NCI-H1048 (cell line): ENCODE measurements at places on chromosomes 16 and 17.

- DNase-seq = no peak
Observed at GRCh38 chr17:9218064-9218635, 196.8 kb downstream of the NTN1 start.

DNA sequence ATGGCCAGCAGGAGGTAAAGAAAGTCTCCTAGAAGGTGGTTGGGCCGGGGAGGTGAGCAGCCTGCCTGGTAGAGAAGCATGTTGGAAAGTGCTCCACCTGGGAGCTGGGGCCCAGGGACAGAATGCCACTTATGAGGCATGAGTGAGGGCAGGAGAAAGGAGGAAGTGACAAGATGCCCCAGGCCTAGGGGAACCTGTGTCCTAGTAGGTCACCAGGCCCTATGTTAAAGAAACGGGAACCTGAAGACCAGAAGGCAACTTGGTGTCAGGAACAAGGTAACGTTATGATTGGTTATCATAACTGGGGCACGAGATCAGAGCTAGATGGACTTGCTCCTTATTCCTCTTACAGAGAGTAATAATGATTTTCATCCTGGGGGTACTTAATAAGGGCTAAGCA is 34.3 kb downstream of the PITPNC1 start:
- DNase-seq = no peak

DNA sequence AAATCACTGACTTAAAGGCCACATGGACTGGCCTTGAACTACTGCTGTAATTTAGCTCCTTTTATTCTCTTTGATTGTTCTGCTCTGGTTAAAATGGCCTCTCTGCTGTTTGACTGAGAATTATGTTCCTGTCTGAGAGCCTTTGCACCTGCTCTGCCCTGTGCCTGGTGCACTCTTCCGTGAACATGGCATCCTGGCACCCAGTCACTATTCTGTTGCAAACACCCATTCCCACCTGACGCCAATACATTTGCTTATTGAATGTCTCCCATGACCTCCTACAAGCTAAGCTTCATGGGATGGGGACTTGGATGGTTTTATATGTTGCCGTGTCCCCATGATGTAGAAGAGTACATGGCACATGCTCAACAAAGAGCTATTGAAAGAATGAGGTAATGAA is 20.1 kb downstream of the HSD17B2 start:
- DNase-seq = no peak

- DNase-seq = no peak
Observed at GRCh38 chr16:78333808-78334207, 234.4 kb downstream of the WWOX start.

DNA sequence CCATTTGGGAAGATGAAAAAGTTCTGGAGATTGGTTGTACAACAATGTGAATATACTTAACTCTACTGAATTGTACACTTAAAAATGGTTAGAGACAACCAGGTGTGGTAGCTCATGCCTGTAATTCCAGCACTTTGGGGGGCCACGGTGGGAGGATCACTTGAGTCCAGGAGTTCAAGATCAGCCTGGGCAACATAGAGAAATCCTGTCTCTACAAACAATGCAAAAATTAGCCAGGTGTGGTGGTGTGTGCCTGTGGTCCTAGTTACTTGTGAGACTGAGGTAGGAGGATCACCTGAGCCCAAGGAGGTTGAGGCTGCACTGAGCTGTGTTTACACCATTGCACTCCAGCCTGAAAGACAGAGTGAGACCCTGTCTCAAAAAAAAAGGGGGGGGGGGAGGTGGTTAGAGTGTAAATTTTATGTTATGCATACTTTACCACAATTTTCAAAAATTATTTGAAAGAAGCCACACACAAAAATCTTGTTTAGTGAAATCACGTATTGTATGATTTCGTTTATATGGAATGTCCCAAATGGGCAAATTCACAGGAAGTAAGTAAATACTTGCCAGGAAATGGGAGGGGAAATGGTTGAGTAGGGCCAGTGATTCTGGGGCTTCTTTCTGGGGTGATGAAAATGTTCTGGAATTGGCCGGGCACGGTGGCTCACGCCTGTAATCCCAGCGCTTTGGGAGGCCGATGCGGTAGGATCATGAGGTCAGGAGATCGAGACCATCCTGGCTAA is 37.1 kb upstream of the AMZ2 start:
- no peak for DNase-seq

DNA sequence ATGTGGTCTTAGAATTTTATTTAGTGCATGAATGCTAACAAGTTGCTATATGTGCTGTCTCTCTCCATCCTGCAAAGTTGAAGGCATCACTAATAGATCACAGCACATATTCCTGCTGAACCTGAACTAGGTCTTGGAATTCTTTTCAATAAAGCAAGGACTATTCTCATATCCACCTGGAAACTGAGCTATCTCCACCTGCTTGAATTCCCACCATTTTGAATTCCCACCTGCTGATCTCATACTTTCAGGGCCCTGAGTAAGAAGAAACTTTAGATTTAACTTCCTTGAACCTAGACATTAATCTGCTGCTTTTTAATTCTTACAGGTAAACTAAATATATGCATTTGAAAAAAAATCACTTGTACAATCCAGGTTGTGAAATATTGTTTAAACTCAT is 445.3 kb upstream of the CCL2 start:
- DNase-seq = no peak

- no peak for DNase-seq
Observed at GRCh38 chr16:23561586-23561985, 4.1 kb downstream of the UBFD1 start.
